ENCODE measurements at places on chromosomes 16 and 17. TPM values are rescaled to one million over a fixed set of nuclear protein-coding genes. Genes with fewer than 3 reads are reported as not detected.

- H3K4me3 ChIP-seq = no peak overlapping the region
- H3K4me1 ChIP-seq = peaks cover 23% of the 10 kb centered on the region
- no peaks in the 10 kb centered on the region for H3K36me3 ChIP-seq
- DNase-seq = no peak
Measured at GRCh38 chr17:27576477-27577083, 54.4 kb upstream of the LGALS9 start.

STX1B gene
- total RNA-seq = 0.55 TPM

GRCh38 chr17:39092692-39093230, 58.7 kb downstream of the PLXDC1 start:
- H3K4me1 ChIP-seq = peaks cover 18% of the 10 kb centered on the region
- no peak overlapping the region for H3K4me3 ChIP-seq
- no peaks in the 10 kb centered on the region for H3K27me3 ChIP-seq

DNA sequence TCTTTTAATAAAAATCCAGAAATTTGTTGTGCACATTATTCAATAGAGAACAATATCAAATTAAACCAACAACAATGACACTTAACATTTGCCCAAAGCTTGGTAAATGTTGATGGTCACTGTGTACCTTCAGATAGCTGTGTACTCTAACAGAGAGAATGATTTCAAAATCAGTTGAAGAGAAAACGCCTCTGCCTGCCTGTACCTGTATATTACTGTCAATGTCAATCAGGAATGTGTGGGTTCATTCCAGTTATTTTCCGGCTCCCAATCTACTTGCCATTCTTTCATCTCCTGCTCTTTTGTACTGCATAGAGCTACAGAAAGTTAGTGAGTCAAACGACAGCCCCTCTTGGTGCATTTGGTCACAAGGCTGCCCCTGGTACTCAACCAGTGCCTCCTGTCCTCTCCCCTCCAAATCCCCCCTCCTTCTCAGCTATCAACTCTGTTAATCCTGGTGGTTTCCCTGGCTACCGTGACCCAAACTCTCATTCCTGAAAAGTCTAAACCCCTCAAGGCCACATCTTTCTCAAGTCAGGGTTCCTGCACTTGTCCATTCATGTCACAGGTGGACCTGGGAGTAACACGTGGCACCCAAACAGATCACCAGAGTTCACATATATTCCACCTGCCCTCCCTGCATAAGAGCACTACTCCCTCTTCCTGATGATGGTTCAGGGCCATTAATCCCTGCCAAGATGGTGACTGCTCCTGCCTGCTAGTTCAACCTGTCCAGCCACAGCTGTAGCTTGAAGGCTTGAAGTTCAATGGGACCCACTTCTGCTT, 13.6 kb upstream of the ARL4D start:
- no peaks in the 10 kb centered on the region for H3K27me3 ChIP-seq
- H3K4me3 ChIP-seq = no peak overlapping the region
- DNase-seq = no peak

GRCh38 chr17:44924107-44924544, 8.8 kb upstream of the GFAP start:
- no peaks in the 10 kb centered on the region for H3K4me1 ChIP-seq
- DNase-seq = no peak
- no peaks in the 10 kb centered on the region for H3K27me3 ChIP-seq
- no peak overlapping the region for H3K27ac ChIP-seq
- no peaks in the 10 kb centered on the region for H3K36me3 ChIP-seq
- H3K4me3 ChIP-seq = no peak overlapping the region

NEUROD2 gene
- total RNA-seq = not detected

DNA sequence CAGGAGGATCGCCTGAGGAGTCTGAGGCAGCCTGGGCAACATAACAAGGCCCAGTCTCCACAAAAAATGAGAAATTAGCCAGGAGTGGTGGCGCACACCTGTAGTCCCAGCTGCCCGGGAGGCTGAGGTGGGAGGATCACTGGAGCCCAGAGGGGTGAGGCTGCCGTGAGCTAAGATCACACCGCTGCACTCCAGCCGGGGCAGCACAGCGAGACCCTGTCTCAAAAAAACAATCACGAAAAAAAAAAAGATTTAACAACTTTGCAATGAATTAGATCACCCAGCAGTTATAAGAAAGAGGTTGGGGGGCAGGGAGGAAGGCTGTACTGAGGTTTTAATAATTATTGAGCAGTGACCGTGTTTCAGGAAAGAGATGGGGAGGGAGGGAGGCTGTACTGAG, 49.4 kb downstream of the RPH3AL start:
- no peak for DNase-seq
- no peak overlapping the region for H3K4me3 ChIP-seq
- no peaks in the 10 kb centered on the region for H3K27me3 ChIP-seq
- H3K27ac ChIP-seq = no peak overlapping the region

DHRS7C gene
- not detected for total RNA-seq

DNA sequence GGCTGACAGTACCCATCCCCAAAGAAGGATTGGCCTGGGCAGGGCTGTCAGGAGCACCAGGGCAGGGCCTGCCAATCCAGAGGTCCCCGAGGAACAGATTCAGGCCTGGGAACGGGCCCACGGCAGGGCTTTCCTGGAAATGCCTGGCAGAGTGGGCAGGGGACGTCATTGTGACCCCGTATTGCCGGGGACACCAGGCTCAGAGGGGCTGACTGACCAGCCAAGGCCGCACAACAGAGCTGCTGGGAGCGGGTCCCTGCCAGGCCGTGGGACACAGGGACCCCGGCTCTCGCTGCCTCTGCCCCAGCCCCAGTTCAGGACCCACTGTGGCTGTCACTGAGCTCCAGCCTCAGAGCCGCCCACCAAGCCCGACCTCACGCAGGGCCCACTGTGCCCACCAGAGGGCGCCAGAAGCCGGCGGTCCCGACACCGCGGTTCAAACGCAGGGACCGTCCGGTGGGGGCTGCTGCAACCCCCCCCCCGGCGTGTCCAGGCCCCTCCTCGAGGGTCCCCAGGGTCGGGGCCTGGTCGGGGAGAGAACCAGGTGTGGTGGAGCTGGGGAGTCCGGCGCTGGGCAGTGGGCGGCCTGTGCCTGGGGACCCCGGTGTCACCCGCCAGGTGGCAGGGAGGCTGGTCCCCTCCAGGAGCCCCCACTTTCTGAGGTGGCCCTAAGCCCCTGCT, 15.2 kb upstream of the SSTR5 start:
- peak; percentile 90 for DNase-seq
- no peaks in the 10 kb centered on the region for H3K4me1 ChIP-seq
- no peak overlapping the region for H3K4me3 ChIP-seq
- H3K36me3 ChIP-seq = no peaks in the 10 kb centered on the region
- H3K27me3 ChIP-seq = no peaks in the 10 kb centered on the region

- no peak overlapping the region for H3K27ac ChIP-seq
- H3K36me3 ChIP-seq = peaks cover 47% of the 10 kb centered on the region
- H3K4me1 ChIP-seq = peaks cover 22% of the 10 kb centered on the region
- H3K4me3 ChIP-seq = no peak overlapping the region
- DNase-seq = no peak
Measured at GRCh38 chr17:82063424-82064415, 1.9 kb downstream of the DUS1L start.

TBX2 gene
- total RNA-seq = 91.2 TPM

SLC22A31 gene
- total RNA-seq = 320 TPM

DBNDD1 gene
- 7.3 TPM for total RNA-seq

RPL26 gene
- total RNA-seq = 1,938 TPM

DNA sequence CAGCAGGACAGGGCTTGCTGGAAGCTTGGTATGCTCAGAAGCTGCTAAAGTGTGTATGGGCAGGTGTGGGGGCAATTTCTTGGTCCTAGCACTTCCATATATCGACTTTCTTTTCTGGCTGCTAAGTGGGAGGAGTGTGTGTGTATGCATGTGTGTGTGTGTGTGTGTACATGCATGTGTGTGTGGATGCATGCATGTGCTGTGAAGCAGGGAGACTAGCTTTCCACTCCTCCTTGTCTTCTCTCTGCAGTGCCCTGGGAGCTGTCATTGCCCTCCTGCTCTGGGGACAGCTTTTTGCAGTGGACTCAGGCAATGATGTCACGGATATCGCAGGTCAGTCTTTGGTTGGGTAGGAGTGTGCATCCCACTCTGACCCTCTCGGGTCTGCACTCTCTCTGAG, 1.6 kb downstream of the HP start:
- peaks cover 8% of the 10 kb centered on the region for H3K4me1 ChIP-seq
- DNase-seq = no peak
- H3K27ac ChIP-seq = no peak overlapping the region
- H3K4me3 ChIP-seq = no peak overlapping the region

Data from upper lobe of left lung (tissue), 6 donors.